HFFc6 (cell line): ENCODE measurements at places on chromosomes 2 and 18. TPM values are rescaled to one million over a fixed set of nuclear protein-coding genes. Genes with fewer than 3 reads are reported as not detected.

DNA sequence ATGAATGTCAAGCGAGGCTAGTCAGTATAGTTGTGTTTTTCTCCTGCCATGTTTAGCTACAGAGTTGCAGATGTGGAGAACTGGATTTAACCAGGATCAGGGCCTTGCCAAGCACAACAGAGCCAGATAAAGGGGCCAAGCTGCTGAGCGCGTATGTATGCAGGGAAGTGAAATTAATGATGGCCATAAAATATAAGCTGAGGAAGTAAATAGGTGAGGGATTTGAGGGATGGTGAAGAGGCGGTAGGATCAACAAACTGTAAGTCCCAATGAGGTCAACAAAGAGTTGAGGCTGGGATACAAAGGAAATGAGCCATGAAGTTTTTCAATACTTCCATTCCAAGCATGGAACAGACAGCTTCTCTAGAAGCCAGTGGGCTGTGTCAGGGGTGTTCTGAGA is 10.6 kb downstream of the LRP2 start:
- H3K36me3 ChIP-seq: no peaks in the 10 kb centered on the region
- no peak for DNase-seq
- no peaks in the 10 kb centered on the region; the same call in none of the 2 replicates for H3K27me3 ChIP-seq
- H3K4me3 ChIP-seq: no peak overlapping the region

DNA sequence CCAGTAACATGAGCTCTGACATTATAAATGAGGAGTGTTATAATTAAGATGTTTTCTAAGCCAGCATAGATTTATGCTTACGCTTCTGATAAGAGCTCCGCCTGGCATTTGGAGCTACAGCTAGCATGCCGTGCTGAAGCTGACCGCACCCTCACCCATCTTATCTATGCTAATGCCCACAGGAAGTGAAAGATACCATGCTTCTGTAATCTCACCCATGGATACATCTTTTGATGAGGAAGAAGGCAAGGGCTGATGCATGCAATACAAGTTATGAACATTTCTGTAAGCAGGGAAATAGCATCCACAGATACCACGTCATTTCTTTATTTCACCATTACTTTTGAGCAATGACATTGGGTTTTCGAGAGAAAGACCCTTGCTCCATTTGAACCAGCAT is 82.3 kb downstream of the ARL4C start:
- H3K27ac ChIP-seq: no peak overlapping the region
- H3K27me3 ChIP-seq: no peaks in the 10 kb centered on the region; the same call in none of the 2 replicates
- H3K4me1 ChIP-seq: peaks cover 9% of the 10 kb centered on the region
- DNase-seq: no peak
- H3K36me3 ChIP-seq: 0 out of 2 replicates have a peak, but pooled peaks cover 7% of the 10 kb centered on the region

GRCh38 chr18:75206452-75207309 is 2.3 kb downstream of the PTGR3 start:
- H3K4me3 ChIP-seq: peak overlapping the region; percentile 100
- DNase-seq: no peak
- H3K27ac ChIP-seq: peak overlapping the region; percentile 99

DNA sequence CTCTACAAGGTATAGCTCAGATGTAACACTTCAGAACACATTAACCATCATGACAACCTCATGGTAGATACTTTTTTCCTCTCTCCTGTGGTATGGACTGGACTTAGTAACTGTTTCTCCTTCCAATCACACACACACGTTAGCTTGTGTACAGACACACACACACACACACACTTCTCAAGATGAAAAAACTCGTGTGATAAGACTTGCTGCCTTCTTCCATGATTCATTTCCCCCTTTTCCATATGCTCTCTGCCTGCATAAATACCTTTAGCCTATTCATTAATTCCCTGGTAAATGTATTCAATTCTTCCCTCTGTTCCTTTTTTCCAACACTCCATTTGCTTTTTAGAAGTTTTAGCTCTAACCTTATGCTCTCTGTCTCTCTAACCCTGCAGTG is 118.9 kb upstream of the TANK start:
- no peaks in the 10 kb centered on the region for H3K36me3 ChIP-seq
- no peaks in the 10 kb centered on the region; the same call in 1 of the 2 replicates for H3K27me3 ChIP-seq
- no peak overlapping the region for H3K27ac ChIP-seq
- H3K4me3 ChIP-seq: no peak overlapping the region
- H3K4me1 ChIP-seq: peaks cover 40% of the 10 kb centered on the region

GRCh38 chr2:62458206-62458641 is 47.8 kb downstream of the TMEM17 start:
- DNase-seq: no peak
- no peaks in the 10 kb centered on the region for H3K36me3 ChIP-seq
- no peaks in the 10 kb centered on the region; the same call in 1 of the 2 replicates for H3K27me3 ChIP-seq
- no peak overlapping the region for H3K27ac ChIP-seq
- H3K4me1 ChIP-seq: peaks cover 33% of the 10 kb centered on the region

DNA sequence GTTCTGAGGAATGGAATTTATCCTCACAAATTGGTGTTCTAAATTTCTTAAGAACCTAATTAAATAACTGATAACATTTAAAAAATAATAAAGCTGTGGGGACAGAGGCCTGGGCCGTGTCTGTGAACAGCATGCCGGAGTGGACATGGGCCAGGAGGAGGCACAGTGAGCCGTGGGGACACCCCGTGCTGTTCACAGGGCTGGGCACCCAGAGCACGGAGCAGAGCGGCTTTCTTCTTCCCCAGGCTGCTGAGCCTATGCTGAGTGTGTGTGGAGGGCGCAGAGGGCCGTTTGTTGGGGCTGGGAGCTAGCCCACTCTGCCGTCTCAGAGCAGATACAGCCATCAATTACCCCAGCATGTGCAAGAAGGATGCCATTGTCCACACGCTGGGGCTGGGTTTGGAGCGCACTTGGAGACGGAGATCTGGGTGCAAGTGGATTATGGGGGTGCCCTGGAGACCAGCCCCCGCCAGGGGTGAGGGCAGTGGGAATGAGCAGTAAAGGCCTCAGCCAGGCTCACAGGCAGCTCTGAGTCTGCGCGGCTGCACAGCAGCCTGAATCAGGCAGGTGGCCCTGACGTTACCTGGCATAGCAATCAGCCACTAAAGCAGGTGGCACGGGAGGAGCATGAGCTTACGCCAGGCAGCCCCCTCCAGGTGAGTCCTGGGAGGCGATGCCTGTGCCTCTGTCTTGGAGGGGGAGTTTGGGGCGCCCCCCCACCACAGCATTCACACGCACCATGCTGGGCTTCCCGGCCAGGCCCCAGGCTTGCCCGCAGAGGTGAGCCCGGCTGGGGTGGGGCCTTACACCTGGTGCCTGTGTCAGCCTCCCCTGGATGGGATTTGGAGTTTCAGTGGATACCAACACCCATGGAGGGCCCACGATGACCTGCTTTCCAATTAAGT is 52.1 kb upstream of the SLC66A3 start:
- peaks cover 2% of the 10 kb centered on the region for H3K4me1 ChIP-seq
- no peak overlapping the region for H3K4me3 ChIP-seq
- no peak overlapping the region for H3K27ac ChIP-seq
- H3K36me3 ChIP-seq: no peaks in the 10 kb centered on the region
- peaks cover 21% of the 10 kb centered on the region for H3K27me3 ChIP-seq

DNA sequence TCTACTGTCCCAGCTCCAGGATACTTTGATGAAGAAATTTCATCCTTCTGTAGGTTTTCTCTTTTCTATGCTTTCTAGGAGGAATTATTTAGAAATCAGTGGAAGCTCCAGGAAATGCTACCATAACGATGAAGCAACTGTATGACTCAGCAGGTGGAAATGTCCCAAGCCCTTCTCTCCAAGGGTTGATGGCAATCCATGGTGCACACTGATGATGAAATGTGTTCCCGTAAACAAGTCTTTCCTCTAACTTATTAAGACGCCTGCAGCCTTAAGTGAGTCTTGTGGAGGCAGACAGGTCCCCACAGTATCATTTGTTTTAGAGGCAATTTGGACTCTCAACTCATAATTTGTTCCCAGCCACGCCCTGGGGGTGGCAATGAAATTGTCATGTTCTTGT is 777.6 kb upstream of the SOX11 start:
- no peaks in the 10 kb centered on the region for H3K4me1 ChIP-seq
- H3K27ac ChIP-seq: no peak overlapping the region
- no peak overlapping the region for H3K4me3 ChIP-seq
- DNase-seq: no peak

- peaks cover 26% of the 10 kb centered on the region for H3K4me1 ChIP-seq
- H3K4me3 ChIP-seq: no peak overlapping the region
- DNase-seq: no peak
- H3K36me3 ChIP-seq: no peaks in the 10 kb centered on the region
- peak overlapping the region; percentile 9; the same call in 1 of the 2 replicates for H3K27ac ChIP-seq
These were observed 40.6 kb downstream of the LCLAT1 start for GRCh38 chr2:30487603-30488002.

GRCh38 chr2:190679813-190680591 is 31.1 kb downstream of the NAB1 start:
- H3K27me3 ChIP-seq: no peaks in the 10 kb centered on the region; the same call in 1 of the 2 replicates
- H3K4me3 ChIP-seq: no peak overlapping the region
- H3K27ac ChIP-seq: peak overlapping the region; percentile 31; the same call in 1 of the 2 replicates
- peaks cover 17% of the 10 kb centered on the region for H3K36me3 ChIP-seq

- peaks cover 3% of the 10 kb centered on the region for H3K27me3 ChIP-seq
- H3K4me3 ChIP-seq: no peak overlapping the region
- DNase-seq: no peak
- H3K4me1 ChIP-seq: no peaks in the 10 kb centered on the region
- no peak overlapping the region for H3K27ac ChIP-seq
These were observed 45.6 kb downstream of the GPR39 start for GRCh38 chr2:132462236-132462635.

DNA sequence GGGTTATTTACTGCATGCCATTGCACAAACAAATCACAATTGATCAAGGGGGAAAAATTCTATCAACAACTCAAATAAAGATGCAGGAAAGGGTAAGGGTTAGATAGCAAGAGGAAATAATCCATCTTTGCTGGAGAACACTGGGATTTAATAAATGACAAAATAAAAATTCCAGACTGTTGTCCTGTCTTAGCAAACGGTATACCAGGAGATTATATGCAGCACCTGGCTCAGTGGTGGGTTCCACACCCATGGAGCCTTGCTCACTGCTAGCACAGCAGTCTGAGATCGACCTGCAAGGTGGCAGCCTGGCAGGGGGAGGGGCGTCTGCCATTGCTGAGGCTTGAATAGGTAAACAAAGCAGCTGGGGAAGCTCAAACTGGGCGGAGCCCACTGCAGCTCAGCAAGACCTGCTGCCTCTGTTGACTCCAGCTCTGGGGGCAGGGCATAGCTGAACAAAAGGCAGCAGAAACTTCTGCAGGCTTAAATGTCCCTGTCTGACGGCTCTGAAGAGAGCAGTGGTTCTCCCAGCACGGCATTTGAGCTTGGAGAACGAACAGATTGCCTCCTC is 296.5 kb upstream of the THSD7B start:
- no peaks in the 10 kb centered on the region; the same call in 1 of the 2 replicates for H3K36me3 ChIP-seq
- no peak for DNase-seq
- H3K4me1 ChIP-seq: no peaks in the 10 kb centered on the region
- H3K4me3 ChIP-seq: no peak overlapping the region
- H3K27me3 ChIP-seq: no peaks in the 10 kb centered on the region

DNA sequence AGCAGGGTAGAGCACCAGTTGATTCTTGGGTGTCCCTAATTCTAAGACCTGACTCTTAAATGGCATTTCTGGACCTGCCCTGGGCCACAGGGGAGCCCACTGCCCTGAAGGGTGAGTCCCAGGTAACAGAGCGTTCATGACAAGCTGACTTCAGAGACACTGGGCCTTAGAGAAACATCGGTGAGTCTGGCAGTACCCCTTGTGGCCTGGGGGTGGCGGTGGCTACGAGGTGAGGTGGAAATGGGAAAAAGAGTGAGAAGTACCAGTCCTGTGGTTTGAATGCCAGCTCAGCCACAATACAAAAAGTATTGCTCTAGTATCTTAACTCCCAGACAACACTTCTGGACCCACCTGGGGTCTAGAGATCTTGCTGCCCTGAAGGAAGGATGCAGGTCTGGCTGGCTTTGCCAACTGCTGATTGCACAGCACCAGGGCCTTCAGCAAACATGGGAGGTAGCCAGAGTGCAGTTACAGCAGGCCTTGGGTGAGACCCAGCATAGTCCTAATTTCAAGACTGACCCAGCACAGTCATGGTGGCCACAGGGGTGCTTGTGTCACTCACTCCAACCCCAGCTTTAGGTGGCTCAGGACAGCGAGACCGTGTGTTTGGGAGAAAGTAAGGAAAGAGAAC is 44.5 kb downstream of the USP34 start:
- no peak overlapping the region for H3K4me3 ChIP-seq
- no peak overlapping the region for H3K27ac ChIP-seq
- no peaks in the 10 kb centered on the region; the same call in 1 of the 2 replicates for H3K27me3 ChIP-seq
- H3K36me3 ChIP-seq: no peaks in the 10 kb centered on the region; the same call in 1 of the 2 replicates
- peaks cover 57% of the 10 kb centered on the region for H3K4me1 ChIP-seq

GRCh38 chr18:76390452-76391035 is 104.5 kb downstream of the ZNF516 start:
- H3K27ac ChIP-seq: no peak overlapping the region
- DNase-seq: no peak
- H3K4me3 ChIP-seq: no peak overlapping the region
- H3K27me3 ChIP-seq: peaks cover 6% of the 10 kb centered on the region
- peaks cover 4% of the 10 kb centered on the region; the same call in 1 of the 2 replicates for H3K36me3 ChIP-seq
- peaks cover 18% of the 10 kb centered on the region for H3K4me1 ChIP-seq

DNA sequence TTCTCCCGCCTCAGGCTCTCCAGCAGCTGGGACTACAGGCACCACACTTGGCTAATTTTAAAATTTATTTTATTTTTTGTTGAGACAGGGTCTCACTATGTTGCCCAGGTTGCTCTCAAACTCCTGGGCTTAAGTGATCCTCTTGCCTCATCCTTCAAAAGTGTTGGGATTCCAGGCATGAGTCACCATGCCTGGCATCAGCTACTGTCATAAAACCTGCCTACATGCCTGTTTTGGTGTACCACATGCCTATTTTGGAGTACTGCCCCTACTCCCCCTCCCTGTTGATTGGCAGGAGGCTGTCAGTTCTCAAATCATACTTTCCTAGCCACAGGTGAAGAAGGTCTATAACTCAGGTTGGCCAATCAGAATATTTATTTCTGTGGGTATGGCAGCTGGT is 64.0 kb downstream of the CHST9 start:
- no peaks in the 10 kb centered on the region for H3K27me3 ChIP-seq
- no peak overlapping the region for H3K27ac ChIP-seq

The KHK gene
- total RNA-seq: 0.90 to 2.2 TPM (median 1.3 TPM) in 3 replicates

The SATB2 gene
- total RNA-seq: 7.7 to 11.8 TPM (median 8.8 TPM) in 3 replicates

The PLCD4 gene
- 1.1 to 1.4 TPM (median 1.1 TPM) in 3 replicates for total RNA-seq

The UCN gene
- 0.55 to 0.72 TPM (median 0.71 TPM) in 3 replicates for total RNA-seq

The RAB6C gene
- total RNA-seq: not detected in 3 replicates

The IL36RN gene
- not detected in 3 replicates for total RNA-seq

The PLGLB1 gene
- total RNA-seq: not detected in 2 replicates

The ZNF396 gene
- total RNA-seq: 0.42 and 0.60 TPM in 2 replicates

The TSPYL6 gene
- total RNA-seq: not detected in 3 replicates
